Stimulated activated naive CD4-positive, alpha-beta T cell (primary cell): ENCODE measurements at places on chromosomes 16 and 17.

GRCh38 chr17:3802461-3803307 is 1.7 kb upstream of the ITGAE start:
- no peak for DNase-seq

- DNase-seq, result peak; percentile 50
Observed at GRCh38 chr17:17440010-17440843, 36.6 kb upstream of the MED9 start.

GRCh38 chr17:81968850-81969812 is 8.1 kb upstream of the NOTUM start:
- DNase-seq, result no peak

DNA sequence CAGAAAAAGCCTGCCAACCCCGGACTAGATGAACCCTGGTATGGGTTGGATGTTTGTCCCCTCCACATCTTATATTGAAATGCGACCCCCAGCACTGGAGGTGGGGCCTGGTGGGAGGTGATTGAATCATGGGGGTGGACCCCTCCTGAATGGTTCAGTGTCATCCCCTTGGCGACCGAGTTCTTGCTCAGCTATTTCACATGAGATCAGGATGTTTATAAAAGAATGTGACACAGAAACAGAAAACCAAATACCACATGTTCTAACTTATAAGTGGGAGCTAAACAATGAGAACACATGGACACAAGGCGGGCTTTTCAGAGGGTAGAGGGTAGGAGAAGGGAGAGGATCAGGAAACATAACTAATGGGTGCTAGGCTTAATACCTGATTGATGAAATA is 576.0 kb upstream of the HSBP1 start:
- no peak for DNase-seq

GRCh38 chr17:50381260-50381815 is 8.3 kb downstream of the EME1 start:
- no peak for DNase-seq

GRCh38 chr16:64061621-64062020 is 1060.2 kb downstream of the CDH11 start:
- no peak for DNase-seq

DNA sequence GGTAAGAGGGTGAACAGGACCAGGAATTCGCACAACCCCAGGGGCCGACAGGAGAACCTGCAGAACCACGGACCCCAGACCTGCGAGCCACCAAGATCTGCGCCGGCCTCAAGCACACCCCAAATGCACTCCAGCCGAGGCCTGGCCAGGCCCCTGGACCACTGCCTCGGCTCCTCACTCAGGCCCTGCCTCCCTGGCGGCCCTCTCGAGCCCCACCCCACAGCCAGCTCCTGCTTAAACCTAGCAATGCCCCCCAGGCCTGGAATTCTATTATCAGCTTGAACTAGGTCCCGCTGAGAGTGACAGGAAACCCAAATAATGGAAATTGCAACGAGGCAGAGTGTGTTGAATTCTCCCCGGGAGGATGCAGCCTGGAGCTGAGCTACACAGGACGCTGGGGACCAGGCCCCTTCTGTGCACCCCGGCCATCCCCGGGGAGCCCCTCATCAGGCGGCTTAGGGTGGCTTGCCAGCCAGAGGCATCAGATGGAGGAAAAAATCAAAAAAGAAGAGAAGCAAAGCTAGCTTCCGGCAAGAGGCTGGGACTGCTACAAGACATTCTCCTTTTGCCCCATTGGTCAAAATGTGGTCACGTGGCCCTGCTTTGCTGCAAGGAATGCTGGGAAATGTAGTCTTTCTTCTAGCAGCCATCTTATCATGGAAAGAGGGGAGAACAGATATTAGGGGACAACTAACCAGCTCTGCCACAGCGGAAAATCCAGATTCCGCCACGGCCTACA is 2.4 kb upstream of the ENPP7 start:
- DNase-seq, result peak; percentile 72

DNA sequence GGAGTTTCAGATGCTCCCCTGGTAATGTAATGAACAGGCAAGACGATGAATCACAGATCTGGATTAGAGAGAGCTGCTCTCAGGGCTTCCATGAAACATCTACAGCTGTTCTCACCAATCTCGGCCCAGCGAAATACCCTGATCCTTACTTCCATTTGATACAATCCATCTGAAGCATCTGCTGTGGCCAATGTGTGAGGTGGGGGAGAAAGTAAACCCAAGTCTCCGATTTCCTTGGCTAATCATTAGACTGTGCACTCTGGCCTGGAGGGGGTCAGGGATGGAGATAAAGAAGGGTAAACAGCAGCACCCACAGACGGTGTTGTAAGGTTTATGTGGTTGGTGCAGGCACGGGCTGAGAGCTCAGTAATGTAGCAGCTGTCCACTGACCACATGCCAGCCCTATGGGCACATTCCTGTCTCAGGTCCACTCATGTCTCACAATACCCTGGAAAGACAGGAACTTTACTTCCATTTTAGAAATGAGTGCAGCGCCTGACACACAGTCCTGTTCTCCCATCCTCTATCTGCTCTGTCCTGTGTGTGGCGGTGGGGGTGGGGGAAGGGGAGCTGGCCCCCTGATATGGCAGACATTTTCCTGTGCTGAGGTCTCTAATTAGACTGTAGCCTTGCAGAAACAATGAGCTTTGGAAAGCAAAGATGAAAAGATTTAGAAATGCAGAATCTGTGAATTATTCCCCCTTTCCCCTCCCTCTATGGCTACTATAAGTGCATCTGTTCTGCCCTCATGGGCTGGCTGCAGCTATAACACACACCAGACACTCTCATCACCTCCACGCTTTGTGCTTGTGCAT is 48.3 kb upstream of the ERN1 start:
- DNase-seq, result no peak

DNA sequence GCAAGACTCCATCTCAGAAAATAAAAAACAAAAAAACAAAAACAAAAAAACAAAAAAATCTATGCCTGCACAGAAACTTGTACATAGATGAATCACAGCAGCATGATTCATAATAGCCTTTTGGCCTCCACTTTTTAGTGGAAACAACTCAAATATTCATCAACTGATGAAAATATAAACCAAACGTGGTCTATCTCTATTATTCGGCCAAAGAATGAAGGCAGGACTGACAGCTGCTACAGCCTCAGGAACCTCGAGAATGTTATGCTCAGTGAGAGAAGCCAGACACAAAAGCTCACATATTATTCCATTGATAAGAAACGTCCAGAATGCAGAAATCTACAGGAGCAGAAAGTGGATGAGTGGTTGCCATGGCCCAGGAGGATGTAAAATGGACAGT is 19.8 kb downstream of the PPL start:
- no peak for DNase-seq

DNA sequence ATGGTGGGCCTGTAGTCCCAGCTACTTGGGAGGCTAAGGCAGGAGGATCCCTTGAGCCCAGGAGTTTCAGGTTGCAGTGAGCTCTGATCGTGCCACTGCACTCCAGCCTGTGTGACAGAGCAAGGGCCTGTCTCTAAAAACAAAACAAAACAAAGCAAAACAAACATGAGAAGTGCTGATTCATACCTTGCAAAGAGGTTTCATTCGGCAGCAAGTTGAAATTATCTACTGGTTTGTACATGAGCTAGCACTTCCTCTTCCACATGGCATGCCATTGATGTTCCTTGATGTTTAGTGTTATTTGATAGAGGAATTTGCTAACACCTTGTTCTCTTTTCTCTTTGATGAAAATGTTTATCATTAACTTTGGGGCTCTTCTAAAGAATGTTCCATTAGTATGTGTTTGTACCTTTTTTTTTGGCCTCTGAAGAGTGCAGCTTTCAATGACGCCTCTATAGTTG is 50.6 kb downstream of the SPECC1 start:
- no peak for DNase-seq

GRCh38 chr17:80644536-80644935 is 99.9 kb downstream of the RPTOR start:
- DNase-seq, result no peak

DNA sequence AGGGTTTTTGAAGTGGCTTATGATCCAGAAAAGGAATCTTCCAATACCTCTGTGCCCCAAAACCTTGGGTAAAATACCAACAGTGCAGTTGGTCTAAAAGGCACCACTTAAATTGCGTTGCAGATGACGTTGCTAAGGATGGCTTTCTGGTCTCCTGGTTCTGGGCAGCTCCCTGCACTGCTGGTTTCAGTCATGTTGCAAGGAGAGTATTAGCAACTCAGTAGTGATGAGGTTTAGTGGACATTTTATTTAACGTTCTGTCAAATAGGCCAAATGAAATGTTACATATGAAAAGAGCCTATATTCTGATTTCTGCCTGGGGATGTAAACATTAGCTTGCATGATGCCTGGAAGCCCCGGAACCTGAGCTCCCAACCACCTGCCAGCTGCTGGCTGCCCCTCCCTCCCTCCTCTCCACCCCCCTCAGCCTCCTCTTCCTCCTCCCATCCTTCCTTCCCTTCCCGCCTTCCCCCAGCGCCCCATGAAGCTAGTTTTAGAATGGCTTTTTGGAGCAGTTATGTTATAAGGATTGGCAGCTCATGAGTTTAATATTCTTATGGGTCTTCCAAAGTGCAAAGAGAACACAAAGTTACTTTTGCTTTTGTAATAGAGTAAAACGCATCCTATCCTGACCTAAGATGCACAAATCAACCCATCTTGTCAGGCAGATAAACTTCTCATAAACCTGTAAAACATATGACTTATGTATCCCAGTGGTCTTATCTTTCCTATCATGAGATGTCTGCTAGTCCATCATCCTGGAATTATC is 20.7 kb downstream of the CD7 start:
- DNase-seq, result no peak

DNA sequence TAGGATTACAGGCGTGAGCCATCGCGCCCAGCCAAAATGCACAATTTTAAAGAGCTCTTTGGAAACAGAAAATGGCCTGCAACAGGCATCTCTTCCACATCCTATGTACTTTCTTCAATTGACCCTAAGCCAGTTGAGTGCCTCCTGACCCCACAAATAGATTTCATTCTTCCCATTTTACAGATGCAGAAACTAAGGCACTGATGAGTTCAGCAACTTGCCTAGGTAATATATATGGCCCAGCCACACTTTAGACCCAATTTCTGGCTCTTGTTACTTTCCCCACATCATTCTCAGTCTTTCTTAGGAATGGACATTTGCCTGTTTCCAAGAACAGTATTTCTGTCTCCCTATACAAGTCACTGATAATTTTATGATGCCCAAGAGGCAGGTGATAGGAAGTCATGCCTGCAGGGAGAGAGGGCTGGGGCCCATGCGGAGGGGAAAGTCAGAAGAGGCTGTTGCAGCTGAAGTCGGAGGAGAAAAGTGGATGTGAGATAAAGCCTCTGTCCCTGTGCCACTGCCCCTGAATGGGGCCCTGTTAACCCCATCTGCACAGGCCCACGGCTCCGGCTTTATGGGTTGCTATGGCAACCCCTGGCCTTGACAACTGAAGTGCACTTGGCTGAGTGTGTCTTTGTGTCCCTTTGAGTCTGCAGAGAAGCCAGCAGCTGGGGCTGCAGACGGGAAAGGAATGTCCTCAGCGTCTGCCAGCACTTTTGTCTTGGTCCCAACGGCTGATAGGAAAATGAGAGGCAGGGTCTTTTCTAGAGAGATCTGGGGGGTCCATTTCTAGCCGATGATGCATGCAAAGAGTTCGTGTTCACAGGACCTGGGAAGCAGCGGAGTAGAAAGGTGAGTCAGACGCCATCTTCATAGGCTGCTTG is 45.9 kb downstream of the ABAT start:
- DNase-seq, result no peak

DNA sequence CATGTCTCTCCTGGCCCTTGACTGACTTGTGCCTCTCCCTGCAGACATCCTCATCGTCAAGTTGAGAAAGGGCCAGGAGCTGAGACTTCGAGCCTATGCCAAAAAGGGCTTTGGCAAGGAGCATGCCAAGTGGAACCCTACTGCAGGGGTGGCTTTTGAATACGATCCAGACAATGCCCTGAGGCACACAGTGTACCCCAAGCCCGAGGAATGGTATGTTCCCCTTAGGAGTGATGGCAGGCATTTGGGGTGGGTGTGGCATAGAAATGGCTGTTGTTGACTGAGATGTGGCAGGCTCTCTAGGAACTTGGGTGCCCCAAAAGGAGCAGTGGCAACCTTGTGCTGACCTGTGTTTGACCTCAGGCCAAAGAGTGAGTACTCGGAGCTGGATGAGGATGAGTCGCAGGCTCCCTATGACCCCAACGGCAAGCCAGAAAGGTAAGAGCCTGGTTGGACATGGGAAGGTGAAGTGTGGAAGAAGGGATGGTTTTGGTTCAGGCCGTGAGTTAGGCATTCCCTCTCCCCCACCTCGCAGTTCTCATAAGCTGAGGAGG is 7.5 kb downstream of the POLR2C start:
- DNase-seq, result no peak

- no peak for DNase-seq
Observed at GRCh38 chr17:74591503-74591902, 580 bp downstream of the CD300LD start.

- no peak for DNase-seq
Observed at GRCh38 chr17:3594976-3595375, 14.2 kb downstream of the TRPV1 start.

DNA sequence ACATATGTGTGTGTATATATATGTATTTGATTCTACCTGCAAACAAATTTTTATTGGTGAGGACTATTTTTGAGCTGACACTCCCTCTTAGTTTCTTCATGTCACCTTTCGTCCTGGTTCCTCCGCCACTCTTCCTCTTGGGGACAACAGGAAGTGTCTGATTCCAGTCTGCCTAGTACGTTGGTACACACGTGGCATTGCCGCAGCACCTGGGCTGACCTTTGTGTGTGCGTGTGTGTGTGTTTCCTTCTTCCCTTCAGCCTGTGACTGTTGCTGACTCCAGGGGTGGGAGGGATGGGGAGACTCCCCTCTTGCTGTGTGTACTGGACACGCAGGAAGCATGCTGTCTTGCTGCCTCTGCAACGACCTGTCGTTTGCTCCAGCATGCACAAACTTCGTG is 29.4 kb upstream of the CACNG5 start:
- peak; percentile 11 for DNase-seq

- no peak for DNase-seq
Observed at GRCh38 chr17:8935191-8935590, 30.3 kb downstream of the PIK3R5 start.

GRCh38 chr17:72931163-72931562 is 161.3 kb downstream of the SLC39A11 start:
- DNase-seq, result no peak

DNA sequence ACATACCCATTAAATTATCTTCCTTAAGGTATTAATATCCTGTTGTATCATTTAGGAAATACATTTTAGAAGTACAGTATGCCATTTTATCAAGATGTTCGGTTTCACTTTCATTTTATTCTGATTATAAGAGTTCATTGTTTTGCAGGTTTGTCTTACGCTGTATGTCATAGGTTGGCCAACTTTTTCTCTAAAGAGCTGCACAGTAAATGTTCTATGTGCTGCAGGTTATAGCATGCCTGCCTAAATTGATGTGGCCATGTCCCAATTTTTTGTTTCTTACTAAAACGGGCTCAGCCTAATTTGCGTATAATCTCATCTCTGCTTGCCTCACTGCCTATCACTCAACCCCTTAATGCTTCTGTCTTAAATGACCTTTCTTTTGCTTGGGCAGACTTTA is 126.4 kb downstream of the USP22 start:
- no peak for DNase-seq
